ENCODE measurements at places on chromosomes 7 and 10.

- no peak for DNase-seq
Observed at GRCh38 chr10:125057158-125058001, 103.0 kb downstream of the CTBP2 start.

DNA sequence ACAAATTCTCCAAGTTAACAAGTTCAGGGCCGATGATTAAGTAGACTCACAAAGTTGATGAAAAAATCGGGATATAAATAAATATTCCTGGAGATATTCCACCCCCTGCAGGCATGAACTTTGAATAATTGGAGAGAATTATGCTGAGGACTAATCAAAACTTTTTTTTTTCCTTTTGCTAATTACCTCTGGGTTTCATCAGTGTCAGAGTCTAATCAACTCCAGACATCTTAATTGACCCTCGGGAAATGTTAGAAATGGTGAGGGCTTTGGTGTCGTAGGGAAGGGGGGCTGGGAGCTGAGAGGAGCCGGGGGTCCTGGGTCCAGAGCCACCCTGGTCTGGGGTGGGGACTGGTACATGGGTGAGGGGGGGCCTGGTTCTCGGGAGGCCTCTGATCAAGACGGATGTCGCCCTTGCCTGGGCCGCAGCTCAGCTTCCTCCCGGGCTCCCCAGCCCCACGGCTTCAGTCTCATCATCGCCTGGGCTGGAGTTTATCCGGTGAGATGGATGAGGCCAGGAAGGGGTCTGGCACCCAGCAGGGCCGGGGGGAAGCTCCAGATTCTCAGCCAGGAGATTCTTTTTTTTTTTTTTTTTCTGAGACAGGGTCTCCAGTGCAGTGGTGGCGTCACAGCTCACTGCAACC, 30.4 kb upstream of the ELFN1 start:
- no peak for DNase-seq

- DNase-seq = no peak
Observed at GRCh38 chr10:23193435-23194074, 1.4 kb downstream of the PTF1A start.

DNA sequence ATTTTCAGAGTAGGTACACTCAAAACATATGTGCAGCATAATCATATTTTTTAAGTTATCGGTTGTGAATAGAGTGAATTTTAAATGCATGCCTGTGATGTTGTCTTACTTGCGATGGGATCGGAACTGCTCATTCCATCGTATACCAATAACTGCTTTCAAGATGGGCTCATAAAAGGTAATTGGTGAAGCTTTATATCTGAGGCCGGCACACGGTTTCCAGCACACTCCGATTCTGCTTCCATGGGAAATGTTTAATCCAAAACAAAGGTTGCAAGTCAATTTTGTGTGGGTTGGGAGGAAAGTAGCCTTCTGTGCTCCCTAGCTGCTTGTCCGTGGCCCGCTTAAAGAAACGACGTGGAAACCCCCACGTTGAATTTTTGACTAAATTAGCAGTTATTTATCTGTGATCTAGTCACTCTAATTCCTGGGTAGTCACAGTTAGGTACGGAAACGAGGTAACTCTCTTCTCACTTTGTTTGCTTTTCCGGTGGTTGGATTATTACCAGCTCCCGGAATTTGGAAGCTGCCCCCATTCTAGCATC, 10.1 kb upstream of the CELF2 start:
- DNase-seq = no peak

DNA sequence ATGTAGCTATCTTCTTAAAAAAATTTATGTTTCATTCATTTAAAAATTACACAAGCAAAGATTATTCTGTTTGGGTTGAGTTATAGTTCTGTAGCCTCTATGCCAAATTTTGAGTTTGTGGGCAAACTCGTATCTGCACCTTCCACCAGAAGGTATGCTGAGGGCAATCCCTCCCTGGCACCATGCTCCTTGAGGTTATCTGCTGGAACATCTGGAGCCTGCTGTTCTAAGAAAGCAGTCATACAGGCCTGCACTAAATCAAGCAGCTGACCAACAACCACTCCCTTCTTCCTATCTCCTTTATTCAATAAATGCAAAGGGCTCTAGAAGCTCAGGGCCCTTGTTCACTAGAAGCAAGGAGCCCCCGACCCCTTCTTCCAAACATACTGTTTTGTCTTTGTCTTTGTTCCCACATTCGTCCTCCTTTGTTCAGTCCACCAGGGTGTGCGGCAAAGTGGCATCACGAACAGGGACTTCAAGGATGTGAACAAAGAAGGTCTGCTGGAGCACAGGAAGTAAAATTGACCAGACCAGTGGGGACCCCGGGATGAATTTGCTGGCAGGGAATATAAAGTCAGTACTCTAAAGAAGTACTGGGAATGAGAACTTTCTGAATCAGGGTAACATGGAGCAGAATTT, 36.4 kb downstream of the OR13A1 start:
- no peak for DNase-seq

GRCh38 chr7:405489-406211, 114.0 kb downstream of the PDGFA start:
- DNase-seq = no peak

DNA sequence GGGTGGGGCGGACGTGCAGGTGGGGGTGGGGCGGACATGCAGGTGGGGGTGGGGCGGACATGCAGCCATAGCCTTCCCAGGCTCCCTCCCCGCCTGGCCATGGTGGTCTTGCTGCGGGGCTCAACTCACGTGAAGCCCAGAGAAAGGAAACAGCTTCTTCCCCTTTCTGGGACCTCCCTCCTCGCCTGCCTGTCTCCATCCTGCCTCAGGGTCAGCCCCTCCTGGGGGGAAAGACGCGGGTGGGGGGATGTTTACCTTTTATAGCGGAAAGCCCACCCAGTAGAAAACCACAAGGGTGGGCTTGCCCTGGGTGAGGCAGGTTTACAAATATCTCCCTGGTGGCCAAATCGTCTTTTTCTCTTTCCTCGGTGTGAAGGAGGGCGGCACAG, 520.0 kb downstream of the GLRX3 start:
- DNase-seq = no peak

DNA sequence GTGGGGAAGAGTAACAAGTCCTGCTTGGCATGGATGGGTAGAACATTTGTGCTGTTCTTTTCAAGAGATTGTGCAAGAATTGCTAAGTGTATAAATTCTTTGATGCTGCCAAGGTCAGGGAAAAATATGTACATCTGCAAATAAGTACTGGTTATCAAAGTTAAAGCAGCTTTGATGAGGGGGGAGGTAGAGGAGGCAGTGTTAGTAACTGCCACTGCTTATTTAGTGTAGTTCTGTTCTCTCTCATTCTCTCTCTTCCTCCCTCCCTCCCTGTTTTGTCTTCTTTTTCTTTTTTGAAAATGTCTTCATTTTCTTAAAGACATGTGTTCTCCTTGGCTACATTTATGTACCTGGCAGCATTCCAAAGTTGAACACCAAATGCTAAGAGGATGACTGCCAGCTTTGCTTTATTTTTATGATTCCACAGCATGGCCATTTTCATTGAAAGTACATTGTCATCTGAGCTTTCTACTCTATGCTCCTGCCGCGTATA, 18.6 kb downstream of the CACNB2 start:
- DNase-seq = no peak

DNA sequence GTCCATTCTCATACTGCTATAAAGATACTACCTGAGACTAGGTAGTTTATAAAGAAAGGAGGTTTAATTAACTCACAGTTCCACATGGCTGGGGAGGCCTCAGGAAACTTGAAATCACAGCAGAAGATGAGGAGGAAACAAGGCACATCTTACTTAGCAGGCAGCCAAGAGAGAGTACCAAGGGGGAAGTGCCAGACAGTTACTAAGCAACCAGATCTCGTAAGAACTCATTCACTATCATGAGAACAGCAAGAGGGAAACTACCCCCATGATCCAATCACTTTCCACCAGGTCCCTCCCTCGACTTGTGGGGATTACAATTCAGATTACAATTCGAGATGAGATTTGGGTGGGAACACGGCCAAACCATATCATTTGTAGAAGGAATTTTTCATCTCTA, 36.3 kb downstream of the NHLRC2 start:
- DNase-seq = no peak

DNA sequence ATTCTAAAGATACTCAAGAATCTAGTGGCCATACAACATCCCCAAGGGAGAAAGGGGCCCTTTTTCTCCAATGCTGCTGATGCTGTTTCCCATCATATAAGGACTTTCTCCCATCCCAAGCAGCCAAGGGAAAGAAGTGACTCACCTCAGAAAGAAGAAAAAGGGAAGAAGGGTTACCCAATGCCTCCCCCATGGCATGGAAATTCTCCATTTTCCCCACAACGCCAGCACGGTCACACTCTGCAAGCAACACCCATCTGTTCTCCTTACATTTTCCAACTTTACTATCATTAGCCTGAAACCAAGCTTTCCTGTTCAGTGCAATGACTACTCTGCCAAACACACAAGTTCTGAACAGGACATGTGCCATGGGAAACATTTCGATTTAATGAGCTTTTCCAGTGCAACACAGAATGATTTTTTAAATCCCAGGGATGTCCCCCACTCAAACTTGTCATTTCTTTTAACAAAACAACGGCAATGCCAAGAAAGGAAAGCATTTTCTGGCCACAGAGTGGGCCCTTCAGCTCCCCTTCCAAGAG, 67.9 kb downstream of the PTPRN2 start:
- no peak for DNase-seq

DNA sequence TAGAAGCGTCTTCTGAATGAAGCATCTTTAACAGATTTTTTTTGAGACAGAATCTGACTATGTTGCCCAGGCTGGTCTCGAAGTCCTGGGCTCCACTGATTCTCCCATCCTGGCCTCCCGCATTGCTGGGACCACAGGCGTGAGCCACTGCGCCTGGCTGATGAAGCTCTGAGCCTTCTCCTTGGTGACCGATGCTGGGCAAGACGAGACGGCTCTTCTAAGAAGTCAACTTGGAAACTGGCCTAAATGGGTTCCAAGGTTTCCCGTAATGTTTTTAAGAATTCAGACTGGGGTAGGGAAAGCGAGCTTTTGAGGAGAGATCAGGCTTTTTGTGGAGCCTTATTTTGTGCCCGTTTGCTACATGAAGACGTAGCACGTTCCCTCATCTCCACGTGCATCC, 224.5 kb downstream of the ZMYND11 start:
- no peak for DNase-seq

DNA sequence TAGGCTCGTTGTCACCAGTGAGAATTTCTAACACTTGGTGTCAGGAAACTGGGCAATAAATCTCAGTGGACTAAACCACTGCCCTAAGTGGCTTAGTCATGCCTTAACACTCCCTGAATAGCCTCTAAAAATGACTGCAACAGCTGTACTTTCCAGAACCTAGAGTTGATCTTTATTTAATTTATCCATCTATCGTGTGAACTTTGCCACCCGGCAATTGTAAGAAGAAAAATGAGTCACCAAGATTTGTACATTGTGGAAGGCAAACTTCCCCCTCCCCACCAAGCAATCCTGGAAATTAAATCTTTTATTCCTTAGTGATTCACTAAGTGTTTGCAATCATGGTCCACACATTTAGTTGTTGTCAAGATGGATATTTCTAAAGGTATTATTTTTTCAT, 47.1 kb downstream of the NXPH1 start:
- no peak for DNase-seq

DNA sequence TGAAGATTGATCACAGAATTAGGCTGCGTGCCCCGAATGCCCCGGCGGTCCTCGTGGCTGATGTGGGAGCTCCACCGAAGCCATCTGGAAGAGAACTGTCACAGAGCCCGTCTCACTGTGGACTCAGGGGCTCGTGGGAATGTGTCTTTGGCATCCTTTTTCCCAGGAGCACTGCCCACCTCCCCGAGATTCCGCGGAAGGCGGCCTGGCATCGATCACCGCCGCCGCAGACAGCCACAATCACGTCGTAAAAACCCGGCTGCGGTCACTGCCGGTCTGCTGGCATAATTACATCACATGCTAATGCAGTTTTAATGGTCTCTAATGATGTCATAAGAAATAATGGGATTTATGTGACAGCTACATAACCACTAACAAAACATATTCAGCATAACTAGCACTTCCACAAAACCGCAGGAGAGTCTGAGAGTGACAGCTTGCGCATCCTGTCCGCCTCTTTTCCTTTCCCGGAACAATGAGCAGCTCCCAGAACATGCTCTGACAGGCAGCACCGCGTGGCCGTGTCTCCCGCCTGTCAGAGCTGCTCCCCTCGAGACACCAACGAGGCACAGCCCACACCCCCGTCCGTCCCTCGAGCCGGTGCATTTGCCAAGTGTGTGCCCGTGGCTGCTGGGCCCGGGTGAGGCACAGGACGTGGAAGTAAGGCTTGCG, 490.0 kb downstream of the PTPRN2 start:
- DNase-seq = no peak

DNA sequence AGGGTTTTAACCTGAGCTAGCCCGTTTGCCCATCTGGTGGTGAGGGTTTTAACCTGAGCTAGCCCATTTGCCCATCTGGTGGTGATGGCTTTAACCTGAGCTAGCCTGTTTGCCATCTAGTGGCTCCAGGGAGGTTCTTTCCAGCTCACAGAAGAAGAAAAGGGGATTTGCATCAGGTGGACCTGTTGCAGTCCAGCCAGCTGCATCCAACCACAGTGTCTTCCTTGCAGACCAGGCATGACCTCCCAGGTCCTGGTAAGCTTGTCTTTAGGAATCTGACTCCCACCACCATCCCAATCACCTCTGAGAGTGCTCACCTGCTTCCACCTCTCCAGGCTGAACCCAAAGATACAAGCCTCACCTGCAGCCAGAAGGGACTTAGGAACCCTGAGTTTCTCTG, 62.4 kb upstream of the EMX2 start:
- DNase-seq = no peak

DNA sequence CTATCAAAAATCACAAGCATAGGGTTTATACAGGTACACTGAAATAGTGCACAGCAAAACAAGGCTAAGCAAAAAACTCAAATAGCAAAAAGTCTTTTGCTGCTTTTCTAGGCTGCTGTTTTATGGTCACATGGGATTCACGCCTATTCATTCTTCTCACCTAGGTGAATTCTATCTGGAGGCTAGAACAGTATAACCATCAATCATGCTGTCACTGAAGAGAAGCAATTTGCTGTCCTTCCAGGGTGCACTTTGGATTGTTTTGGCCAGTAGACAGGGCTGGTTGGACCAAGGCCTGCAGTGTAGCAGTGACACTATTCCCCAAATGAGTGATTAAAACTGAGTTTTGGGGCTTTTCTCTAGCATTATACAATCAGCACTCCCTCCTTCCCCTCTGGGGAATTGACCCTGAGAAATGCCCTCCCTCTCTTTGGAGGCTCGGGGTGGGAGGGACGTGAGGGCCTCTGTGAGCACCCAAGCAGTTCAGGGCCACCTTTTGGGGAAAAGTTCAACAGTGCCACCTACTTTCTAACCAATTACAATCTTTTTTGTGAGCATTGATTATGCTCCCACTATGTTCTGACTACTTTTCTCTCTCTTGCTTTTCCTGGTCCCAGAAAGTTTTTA, 16.2 kb upstream of the SND1 start:
- no peak for DNase-seq

Data from activated CD4-positive, CD25-positive, alpha-beta regulatory T cell treated with anti-CD3 and anti-CD28 coated beads, Interleukin-2, amount 50 U/mL, for 72 hours (primary cell).